Central memory CD4-positive, alpha-beta T cell (primary cell): ENCODE measurements at places on chromosomes 13 and 19.

- DNase-seq = no peak
These were observed 19.9 kb upstream of the DACH1 start for GRCh38 chr13:71886880-71887279.

DNA sequence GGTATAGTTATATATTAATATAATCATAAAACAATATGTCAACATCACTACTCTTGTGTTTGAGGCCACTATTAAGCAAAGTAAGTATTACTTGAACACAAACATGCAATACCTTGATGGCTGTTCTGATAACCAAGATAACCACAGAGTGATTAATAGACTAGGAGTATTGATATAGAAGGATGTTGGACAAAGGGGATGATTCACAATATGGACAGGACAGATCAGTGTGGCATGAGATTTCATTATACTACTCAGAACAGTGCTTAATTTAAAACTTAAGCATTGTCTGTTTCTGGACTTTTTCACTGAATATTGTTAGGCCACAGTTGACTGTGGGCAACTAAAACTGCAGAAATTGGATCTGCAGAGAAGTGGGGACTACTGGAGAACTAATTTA, 384.2 kb downstream of the SLITRK1 start:
- no peak for DNase-seq

- no peak for DNase-seq
These were observed 27.9 kb upstream of the PEG3 start for GRCh38 chr19:56868446-56868845.

- DNase-seq = peak; percentile 61
These were observed 204.7 kb downstream of the SHISA2 start for GRCh38 chr13:25847145-25847544.

GRCh38 chr19:45113628-45114027, 20.6 kb downstream of the PPP1R37 start:
- DNase-seq = no peak
